ENCODE measurements at places on chromosomes 7 and 10.

DNA sequence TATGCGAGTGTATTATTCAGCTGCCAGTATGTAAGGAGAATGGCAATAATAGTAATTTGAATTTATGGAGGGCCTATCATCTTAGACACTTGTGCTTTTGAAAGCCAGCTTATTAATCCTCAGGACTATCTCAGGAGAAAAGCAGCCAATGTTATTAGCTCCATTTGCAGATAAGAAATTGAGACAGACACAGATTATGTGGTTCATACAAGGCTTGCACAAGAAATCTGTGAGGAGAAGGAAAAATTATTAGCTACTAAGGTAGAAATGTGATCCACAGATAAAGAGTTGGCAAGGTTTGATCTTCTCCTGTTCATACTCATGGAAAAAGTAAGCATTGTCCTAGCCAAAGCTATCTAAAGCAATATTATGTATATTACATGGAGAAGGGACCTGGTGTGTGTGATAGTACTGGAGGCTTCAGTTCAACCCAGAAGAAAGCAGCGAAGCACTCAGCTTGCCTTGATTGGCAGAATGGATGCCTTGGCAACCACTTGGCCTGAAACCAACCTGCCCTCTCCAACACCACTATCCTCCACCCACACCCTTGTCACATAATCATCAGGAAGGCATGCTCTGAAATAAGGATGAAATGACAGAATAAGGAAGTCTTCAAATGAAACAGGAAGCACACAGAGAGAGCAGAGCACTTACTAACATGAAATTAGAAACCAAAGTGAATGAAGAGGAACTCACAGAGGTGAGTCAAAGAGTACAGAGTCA lies 18.0 kb downstream of the MACC1 start:
- peak; percentile 61 for DNase-seq

DNA sequence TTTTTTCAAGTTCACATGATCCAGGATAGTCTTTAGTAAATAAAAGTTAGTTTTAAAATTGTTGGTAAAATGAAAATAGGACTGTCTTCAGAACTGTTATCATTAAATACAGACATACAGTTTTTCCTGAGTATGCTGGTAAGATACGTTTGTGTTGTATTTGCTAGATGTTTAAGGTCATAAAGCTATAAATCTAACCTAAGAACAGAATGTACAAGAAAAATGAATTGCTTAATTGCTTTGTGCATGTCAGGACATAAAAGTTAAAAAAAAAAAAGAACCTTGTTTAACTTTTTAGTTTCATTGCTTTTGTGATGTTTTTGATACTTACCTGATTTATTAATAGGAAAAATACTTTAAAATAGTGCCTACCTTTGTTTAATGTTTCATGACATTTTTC lies 29.2 kb upstream of the CLDN4 start:
- no peak for DNase-seq

DNA sequence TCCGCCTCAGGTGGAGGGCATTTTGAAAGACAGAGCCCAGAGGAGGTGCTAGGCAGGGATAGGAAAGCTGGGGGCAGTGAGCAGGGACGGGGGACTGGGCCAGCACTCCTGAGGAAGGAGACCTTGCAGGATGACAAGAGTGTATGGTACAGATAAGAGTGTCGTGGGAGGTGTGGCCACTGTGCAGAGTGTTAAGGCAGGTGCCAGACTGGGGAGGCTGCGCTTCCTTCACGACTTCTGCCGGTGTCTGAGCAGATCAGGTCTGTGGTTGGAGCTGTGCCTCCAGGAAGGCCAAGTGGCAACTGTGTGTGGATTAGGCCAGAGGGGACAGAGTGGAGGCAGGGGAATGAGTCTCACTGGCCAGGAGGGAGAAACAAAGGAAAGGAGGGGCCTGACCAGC lies 161.7 kb downstream of the HIBADH start:
- DNase-seq: no peak

- DNase-seq: peak; percentile 50
Measured at GRCh38 chr7:105934572-105935185, 28.4 kb upstream of the CDHR3 start.

DNA sequence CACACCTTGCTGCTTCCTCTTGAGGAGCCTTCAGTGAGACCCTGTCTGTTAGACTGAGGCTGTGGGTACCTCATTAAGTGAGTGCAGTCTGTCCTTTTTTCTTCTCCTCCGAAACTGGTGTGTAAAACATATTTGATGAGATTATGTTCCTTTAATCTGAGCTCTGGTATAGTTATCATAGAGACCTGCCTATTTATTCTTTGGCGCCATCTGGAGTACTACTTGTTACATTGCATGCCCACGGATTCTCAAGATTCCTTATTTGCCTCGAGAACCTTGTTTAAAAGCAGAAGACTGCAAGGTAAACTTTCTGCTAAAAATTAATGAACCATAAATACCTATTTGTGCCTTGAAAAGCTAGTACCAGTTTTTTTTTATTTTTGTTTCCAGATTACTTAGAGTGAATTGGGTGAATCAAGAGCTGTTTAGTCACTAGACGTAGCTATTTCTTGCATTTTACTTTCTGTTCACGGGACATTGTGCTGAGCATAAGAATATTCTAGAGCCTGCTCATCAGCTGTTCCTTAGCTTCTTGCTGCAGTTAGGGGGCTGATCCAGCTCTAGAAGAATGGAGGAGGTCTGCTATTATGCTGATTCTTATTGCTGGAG lies 16.9 kb upstream of the STMP1 start:
- DNase-seq: peak; percentile 69

DNA sequence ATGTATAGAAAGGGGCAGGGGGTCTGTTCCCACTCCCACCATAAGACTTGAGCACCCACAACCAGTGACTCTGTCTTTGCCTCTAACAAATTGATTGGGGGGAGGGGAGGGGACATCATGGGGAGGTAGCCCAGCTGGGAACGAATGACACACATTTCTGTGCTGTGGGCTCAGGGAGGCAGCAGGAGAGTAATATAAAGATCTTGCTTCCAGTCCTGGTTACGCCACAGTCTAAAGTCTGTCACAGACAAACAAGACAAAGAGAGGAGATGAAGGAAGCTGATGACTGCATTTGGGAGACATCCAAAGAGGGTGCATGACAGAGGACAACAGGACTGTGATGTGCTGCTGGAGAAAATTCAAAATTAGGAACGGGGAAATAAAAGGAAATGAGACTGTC lies 153.9 kb downstream of the ACTR3B start:
- no peak for DNase-seq

GRCh38 chr7:152949253-152949652 lies 189.7 kb downstream of the ACTR3B start:
- no peak for DNase-seq

DNA sequence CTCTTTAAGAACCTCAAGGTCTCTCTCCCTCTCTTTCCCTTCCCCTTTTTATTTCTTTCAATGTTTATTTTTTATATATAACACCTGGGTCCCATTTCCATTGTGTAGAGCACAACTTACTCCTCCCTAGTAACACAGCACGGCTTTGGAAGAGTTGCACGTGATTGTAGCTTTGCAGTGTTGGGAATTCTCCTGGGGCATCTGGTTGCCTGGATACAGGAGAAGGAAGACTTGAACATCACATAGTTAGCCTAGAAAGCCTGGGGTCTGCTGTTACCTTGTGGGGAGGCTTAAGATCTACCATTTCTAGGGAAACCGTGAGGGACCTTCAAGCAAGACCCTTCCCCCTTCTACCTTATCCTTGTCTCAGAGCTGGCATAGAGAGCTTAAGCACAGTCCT lies 41.1 kb upstream of the NFKB2 start:
- no peak for DNase-seq

DNA sequence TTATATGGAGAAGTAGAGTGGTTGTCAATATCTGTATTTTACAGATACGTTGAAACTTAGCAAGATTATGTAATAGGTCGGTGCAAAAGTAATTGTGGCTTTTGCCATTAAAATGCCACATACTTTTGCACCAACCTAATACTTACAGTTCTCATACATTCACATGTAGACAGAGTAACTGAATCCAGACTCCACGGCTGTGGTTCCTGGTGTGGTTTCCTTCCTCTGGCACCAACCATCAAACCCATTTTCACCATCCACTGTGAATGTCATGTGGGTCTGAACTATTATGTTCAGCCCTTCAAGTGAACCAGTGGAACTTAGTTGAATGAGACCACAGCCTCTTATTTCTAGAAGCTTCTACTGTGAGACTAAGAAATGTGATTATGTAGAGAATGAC lies 31.5 kb upstream of the SLIT1 start:
- no peak for DNase-seq

DNA sequence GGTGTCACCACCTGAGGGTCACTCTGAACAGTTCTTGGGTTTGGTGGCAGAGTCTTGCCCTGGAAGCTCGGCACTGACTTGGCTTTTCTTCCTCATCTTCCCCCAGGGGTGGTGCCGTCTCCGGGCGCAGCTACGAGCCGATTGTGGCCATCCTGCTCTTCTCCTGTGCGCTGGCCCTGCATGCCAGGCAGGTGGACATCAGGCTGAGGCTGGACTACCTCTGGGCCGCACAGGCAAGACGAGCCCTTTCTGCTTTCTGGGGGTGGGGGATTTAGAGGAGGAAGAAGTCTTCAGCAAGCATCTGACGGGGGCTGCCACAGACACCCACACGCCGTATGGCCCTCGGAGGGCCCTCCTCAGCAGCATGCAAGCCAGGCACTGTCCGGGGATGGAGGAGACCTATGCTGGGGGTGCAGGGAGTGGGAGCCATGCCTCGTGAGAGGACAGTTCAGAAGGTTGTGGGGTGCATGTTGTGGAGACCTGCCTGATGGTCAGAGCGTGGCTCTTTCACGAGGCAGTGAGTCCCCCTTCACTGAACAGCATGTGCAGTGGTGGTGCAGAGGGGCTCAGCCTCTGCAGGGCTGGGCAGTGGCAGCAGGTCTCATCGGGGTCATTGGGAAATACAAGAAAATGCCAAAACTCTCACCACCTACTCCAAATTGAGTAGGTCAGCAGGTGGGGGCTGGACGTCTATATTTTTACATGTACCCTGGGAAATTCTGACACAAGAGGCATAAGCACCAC lies 112.4 kb downstream of the ADCY1 start:
- no peak for DNase-seq

DNA sequence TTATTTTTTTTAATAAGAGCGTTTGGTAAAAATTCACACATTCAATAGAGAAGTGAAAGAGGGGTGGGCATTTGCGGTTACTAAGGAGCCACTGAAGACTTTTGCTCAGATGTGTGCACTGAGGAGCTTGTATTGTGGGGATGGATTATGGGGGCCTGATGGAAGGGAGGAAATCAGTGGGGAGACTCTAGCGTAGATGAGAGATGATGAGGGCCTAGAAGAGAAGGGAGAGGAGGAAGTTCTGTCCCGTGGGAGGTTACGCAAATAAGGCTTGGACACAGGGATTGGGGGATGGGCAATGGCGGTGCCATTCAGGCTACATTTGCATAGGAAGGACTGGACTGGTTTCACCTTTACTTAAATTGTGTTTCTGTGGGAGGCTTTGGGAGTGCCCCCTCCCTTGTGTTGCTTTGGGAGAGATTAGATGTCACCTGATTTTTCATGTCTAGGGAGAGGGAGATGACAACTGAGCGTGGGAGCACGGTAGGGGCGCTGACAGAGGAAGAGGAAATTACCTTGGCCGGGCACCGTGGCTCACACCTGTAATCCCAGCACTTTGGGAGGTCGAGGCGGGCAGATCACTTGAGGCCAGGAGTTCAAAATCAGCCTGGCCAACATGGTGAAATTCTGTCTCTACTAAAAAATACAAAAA lies 2.2 kb upstream of the HIP1 start:
- no peak for DNase-seq

DNA sequence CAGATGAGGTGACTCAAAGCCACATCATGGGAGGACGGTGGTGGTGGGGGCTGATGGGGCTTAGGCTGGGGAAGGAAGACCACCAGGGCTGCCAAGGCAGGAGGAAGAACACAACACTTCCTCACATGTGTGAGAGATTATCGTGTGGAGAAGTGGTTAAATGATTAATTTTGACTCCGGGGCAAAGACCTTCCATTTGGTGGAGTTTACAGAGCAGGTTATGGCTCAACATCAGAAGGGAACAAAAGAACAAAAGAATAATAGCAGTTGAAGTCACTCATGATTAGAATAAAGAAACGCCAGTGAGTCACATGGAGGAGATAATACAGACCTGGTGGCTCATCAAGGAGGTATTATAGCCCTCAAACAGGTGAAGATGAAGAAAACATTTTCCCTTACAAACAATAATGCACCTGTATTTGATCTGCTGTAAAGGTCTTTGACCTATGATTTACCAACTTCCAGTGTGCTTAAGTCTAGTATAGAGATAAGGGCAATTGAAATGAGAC lies 170.1 kb downstream of the PKD1L1 start:
- DNase-seq: peak; percentile 27

GRCh38 chr7:47332213-47332612 lies 249.7 kb downstream of the TNS3 start:
- no peak for DNase-seq

DNA sequence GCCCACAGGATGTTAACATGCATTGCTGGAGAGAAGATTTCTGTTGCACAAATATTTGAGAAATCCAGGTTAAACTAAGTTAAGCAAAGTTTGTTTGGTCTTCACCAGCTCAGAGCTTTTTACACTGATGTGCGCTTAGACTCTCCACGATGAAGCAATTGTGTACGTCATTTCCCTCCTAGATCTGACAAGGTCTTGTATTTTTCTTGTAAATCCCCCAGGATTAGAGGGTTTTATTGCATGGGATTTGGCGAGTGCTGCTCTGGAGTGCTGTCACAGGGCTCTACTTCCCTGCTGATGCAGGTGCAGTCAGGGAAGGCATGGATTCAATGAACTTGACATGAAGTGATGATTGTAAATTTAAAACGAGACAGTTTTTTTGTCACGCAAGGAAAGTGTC lies 173.3 kb downstream of the PDE1C start:
- DNase-seq: no peak

DNA sequence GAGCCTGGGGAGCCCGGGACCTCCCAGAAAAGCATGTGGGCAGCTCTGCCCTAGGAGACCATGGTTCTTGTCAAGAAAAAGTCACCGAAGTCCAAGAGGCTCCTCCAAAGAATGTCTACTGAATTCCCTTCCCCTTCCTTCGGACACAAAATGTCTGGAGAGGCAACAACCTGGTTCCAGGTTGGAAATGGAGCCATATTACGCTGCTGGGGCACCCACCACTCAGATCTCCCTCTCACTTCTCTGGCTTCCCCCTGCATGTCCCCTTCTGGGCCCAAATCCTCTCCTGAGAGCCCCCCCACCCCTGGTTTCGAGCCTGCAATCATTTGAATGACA lies 52.6 kb downstream of the RGS10 start:
- DNase-seq: no peak

GRCh38 chr7:16755397-16755796 lies 1.8 kb downstream of the TSPAN13 start:
- DNase-seq: peak; percentile 36

Data from ELR (cell line).